GM12864 (cell line): ENCODE measurements at places on chromosomes 16 and 17.

GRCh38 chr16:81151648-81152310, 55.6 kb upstream of the GCSH start:
- no peak for DNase-seq

GRCh38 chr16:13573903-13574302, 346.1 kb upstream of the ERCC4 start:
- no peak for DNase-seq

- DNase-seq = no peak
Measured at GRCh38 chr16:67258161-67258835, 9.5 kb downstream of the SLC9A5 start.

- no peak for DNase-seq
Measured at GRCh38 chr17:15480204-15480603, 12.8 kb upstream of the CDRT4 start.

DNA sequence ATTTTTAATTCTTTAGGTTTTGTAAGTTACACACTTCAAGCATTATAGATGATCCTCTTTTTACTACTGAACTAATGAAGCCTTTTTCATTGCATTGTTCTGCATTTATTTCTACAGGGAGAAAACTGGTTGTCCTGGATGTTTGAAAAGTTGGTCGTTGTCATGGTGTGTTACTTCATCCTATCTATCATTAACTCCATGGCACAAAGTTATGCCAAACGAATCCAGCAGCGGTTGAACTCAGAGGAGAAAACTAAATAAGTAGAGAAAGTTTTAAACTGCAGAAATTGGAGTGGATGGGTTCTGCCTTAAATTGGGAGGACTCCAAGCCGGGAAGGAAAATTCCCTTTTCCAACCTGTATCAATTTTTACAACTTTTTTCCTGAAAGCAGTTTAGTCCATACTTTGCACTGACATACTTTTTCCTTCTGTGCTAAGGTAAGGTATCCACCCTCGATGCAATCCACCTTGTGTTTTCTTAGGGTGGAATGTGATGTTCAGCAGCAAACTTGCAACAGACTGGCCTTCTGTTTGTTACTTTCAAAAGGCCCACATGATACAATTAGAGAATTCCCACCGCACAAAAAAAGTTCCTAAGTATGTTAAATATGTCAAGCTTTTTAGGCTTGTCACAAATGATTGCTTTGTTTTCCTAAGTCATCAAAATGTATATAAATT, 53.0 kb downstream of the TUBD1 start:
- DNase-seq = no peak

- no peak for DNase-seq
Measured at GRCh38 chr17:42782166-42783061, 2.0 kb downstream of the WNK4 start.
